ENCODE measurements at places on chromosomes 13 and 19.
A peak's percentile ranks its signal among the peaks of the same experiment; 100 is the strongest.

DNA sequence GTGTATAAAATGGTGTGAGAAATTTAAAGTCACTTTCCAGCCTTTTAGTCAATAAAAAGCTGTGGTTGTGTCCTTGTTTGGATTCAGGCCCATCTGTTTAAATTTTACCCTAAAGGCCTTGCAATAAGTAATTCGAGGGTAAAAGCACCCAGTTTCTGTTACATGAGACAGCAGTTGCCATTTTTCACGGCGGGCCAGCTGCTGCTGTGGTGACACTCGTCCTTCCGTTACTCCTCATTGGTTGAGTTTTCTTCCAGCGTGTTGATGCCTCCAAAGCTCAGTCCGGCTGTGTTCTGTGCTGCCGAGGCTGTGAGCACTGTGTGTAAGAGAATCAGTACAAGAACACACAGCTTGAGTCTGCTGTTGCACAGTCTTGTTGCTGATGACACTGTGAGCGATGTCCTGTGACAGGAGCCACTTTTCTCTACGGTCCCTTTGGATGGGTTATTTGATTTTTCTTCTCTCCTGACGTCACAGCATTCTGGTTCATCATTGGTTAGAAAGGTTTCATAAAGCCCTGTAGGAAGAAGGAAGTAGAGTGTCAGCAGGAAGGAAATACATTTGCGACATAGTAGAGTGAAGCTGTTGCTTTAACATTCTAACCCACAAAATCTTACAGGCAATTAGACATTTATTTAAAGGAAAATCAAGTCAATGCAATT is 602.5 kb upstream of the ARGLU1 start:
- DNase-seq: no peak

- no peak for DNase-seq
Observed at GRCh38 chr13:110802260-110802659, 88.8 kb downstream of the ING1 start.

GRCh38 chr13:106649495-106649894 is 81.6 kb upstream of the ARGLU1 start:
- no peak for DNase-seq

DNA sequence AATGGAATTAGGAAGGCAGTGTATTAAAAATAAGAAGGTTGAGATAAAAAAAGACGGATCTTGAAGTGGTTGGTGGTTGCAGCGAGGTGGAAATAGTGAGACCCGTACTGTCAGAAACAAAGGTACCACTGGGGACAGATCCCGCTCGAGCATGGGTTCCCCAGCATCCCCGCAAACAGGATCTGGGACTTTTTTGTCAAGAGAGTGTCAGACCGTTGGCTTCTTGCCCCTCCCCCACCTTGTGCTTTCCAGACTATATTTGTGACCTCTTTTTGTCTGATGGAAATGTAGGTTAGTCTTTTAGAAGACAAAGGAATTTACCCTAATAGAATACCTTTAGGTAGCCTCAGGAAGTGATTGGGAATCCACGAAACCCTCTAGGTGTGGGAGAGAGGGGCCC is 4.2 kb downstream of the GATAD2A start:
- no peak for DNase-seq

GRCh38 chr19:18224525-18225354 is 1.5 kb downstream of the PDE4C start:
- DNase-seq: peak; percentile 99

- no peak for DNase-seq
Observed at GRCh38 chr19:7870571-7871436, 3.4 kb downstream of the PRR36 start.

GRCh38 chr13:108316413-108316812 is 46.9 kb downstream of the TNFSF13B start:
- DNase-seq: no peak

All from fibroblast of the conjunctiva (primary cell).